ENCODE measurements at places on chromosomes 1 and 21.

GRCh38 chr1:180117764-180118116, 36.9 kb upstream of the QSOX1 start:
- no peak for DNase-seq

GRCh38 chr1:46021046-46021996, 111.1 kb downstream of the PIK3R3 start:
- DNase-seq = no peak

GRCh38 chr1:153617663-153618062, 1.5 kb upstream of the S100A14 start:
- no peak for DNase-seq

- no peak for DNase-seq
Measured at GRCh38 chr1:169426174-169426705, 1.0 kb downstream of the CCDC181 start.

GRCh38 chr1:50921029-50921428, 39.0 kb downstream of the FAF1 start:
- DNase-seq = no peak
